ENCODE measurements at places on chromosomes 16 and 17.

- DNase-seq = no peak
Measured at GRCh38 chr17:27327871-27328270, 34.0 kb downstream of the WSB1 start.

DNA sequence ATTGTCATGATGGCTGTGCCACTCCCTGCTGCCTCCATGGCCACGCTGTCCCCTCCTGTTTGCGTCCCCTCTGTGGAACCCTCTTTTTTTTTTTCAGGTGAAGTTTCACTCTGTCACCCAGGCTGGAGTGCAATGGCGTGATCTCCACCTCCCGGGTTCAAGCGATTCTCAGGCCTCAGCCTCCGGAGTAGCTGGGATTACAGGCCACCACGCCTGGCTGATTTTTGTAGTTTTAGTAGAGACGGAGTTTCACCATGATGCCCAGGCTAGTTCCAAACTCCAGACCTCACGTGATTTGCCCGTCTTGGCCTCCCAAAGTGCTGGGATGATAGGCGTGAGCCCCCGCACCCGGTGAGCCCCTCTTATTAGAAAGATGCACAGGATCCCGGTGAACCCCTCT is 11.0 kb upstream of the UBE2I start:
- DNase-seq = no peak

- DNase-seq = no peak
Measured at GRCh38 chr16:78926723-78927210, 673.8 kb downstream of the MAF start.

DNA sequence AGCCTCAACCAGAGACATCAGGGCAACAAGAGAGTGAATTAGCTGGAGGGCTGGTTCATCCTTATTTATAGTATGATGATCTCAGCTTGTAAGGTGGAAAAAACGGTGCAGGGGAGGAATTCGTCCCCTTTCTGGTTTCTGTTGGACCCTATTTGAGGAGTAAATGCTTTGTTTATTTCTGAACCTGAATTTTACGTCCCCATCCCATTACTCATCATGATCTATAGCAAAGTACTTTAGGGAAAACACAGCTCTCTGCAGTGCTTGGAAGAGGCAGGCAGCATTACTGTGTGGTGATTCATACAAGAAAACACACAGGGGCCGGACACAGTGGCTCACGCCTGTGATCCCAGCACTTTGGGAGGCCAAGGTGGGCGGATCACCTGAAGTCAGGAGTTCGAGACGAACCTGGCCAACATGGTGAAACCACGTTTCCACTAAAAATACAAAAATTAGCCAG is 8.0 kb upstream of the VAT1L start:
- no peak for DNase-seq

Data from stimulated activated CD8-positive, alpha-beta memory T cell treated with anti-CD3 and anti-CD28 coated beads, Interleukin-7, amount 100 ng/mL, for 1 hour (primary cell).